ENCODE measurements at places on chromosomes 1 and 21.

DNA sequence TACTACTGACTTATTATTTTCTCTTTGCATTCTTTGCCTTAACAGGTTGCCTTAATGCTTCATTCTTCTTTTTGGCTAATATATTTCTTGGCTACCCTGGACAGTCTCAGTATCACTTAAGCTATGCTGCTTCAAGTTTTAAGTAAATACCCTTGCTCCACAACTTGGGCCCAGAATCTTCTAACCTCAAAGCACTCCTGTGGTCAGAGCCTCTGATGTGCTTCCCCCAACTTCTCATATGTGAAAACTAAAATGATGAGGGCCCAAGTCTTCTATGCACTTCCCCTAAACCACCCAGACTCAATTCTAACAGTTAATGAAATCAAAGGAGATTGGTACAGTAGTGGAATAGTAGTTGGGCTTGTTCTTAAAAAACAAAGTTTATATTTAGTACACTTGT, 314.1 kb downstream of the PLPP3 start:
- no peak for DNase-seq

GRCh38 chr1:230169454-230170152, 102.6 kb downstream of the GALNT2 start:
- DNase-seq, result no peak

- DNase-seq, result no peak
Measured at GRCh38 chr21:44874497-44875315, 1.2 kb upstream of the PTTG1IP start.

DNA sequence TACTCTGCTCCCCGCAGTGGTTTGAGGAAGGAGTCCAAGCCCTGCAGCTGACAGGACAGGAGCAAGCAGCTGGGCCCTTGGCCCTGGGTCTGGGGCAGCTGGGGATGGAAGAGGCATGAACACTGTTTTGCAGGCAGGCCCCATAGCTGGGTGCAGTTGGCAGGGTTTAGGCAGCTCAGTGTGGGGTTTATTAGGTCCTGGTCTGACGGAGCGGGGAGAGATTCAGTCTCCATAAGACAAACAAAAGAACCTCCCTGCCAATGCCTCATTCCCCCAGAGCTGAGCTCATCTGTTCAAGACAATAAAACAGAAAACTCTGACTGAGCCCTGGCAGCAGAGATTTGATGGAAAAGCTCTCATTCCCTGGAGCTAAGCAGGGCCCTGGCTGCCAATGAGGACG, 37.3 kb downstream of the OLFML2B start:
- no peak for DNase-seq

- no peak for DNase-seq
Measured at GRCh38 chr1:61046434-61046833, 35.9 kb upstream of the NFIA start.

DNA sequence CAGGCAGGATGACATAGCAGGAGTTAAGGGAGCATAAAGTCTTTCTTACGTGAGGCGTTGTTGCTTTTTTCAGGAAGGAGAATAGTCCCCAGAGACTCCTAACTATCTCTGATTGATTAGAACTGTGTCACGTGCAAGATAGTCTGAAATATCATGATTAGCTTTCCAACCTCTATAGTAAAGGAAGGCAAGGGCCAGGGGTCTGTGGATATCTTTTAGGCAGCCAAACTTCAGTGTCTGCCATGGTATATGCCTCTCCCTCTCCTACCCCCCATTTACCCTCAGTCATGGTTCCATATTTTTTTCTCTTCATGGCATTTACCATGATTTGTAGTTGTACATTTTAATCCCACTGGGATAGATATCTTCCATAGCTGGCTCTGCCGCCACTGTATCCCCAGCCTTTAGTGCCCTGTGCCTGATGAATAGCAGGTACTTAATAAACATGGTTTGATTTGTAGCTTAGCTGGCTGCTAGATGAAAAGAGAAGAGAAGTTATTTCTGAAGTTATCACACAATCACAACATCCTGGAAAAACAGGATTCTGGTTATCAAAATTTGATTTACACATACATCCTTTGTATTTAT, 318.7 kb upstream of the ST6GALNAC5 start:
- DNase-seq, result no peak

DNA sequence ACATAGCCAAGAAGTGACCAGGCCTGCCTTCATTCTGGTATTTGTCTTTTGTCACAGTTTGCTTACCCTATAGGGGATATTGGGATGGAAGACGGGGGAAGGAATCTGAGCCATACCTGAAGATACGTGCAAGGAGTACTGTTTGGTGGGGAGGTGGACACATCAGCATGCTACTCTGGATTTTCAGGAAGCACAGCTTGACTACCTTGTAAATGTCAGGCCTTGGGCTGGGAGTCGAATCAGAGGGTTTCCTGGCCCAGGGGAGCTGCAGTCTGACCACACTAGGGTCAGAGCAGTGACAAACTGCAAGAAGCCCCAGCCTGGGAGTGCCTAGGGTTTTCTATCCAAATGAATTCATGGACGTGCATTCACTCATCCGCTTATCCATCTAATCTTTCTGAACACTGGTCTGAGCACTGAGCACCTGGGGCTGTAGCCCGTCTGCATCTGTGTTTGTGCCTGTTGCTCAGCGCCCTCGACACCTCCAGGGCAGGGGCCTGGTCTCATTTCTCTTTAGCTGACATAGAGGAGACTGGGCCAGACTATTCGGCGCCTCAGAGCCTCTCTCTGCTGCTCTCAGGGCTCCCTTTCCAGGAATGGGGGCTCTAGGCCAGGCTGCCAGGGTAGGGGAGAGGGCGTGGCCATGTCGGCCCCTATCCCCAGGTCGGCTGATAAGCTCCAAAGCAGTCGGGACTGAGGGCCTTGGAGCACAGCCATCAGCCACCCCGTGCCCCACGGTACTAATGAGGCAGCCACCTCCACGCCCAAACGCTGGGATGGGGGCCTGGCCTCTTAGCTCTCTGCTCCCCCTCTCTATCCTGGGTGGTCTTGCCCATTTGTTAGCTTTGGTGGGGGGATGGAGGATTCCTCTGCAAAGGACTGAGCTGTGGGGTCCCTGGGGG, 47.0 kb upstream of the SLC2A1 start:
- no peak for DNase-seq

- no peak for DNase-seq
Measured at GRCh38 chr1:11639372-11639771, 14.9 kb downstream of the FBXO2 start.

GRCh38 chr1:36098650-36099365, 10.1 kb downstream of the ADPRS start:
- no peak for DNase-seq

GRCh38 chr1:48757363-48757762, 19.3 kb downstream of the BEND5 start:
- no peak for DNase-seq
